Myocyte (in vitro differentiated cells): ENCODE measurements at places on chromosomes 6 and 20. TPM values are rescaled to one million over a fixed set of nuclear protein-coding genes. Genes with fewer than 3 reads are reported as not detected.
A peak's percentile ranks its signal among the peaks of the same experiment; 100 is the strongest.

DNA sequence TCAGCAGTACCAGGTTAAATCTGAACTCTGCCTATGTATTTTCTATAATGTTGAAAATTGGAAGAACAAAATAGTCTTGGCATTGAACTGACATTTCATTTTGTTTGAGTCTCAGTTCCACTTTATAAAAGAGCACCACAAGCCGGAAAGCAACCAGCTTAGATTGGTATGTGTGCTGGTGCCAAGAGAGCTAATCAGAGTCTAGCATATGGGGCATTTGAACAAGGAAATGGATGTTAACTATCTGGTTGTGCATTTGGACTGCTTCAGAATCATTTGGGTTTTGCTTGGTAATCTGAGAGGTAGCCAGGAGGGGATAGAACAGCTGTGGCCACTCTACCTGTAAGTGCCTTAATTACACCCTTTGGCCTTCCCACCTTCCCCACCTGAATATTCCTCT lies 184.8 kb downstream of the GRIK2 start:
- DNase-seq = no peak

DNA sequence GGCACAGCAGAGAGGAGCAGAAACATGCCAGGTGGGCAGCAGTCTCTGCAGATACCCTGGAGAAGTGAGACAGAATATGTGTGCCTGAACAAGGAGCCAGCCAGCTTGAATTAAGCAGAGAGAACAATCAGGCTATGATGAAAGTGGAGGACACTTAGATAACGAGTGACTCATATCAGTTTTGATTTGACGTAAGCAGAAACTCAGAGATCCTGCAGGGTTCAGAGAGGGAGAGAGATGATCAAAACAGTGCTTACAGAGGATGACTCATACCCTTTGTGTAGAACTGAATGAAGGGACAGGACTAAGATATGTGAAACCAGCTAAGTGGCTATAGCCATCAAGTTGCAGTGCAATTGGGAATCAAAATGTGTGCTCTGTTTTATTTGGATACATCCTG lies 300.7 kb downstream of the TENT5A start:
- DNase-seq = peak; percentile 38

DNA sequence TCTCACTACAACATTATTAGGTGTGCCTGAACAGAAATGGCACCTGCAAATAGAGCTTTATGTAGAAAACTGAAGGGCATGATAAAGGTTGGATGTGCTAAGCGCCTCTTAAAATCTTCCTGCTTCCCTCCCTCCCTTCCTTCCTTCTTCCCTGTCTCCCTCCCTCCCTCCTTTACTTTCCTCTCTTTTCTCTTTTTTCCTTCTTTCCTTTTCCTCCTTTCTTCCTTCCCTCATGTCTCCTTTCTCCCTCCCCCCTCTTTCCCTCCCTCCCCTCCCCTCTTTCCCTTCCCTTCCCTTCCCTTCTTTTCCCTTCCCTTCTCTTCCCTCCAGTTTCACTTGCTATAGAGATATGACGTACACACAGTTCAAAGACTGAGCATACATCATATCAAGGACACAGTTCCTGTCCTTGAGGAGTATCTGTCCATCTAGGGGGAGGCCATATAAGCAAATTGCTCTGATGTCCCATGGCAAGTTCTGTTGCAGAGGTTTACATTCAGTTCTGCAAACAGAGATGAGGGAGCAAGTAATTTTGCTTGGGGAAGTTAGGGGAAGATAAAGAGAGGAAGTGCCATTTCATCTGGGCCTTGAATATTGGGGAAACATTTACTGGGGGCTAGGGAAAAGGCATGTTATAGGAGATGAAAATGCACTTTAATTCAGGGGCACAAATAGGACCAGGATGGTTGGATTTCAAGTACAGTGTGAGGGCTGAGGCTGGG lies 79.0 kb upstream of the EEF1E1 start:
- DNase-seq = no peak

Gene OR2J3
- not detected in 2 replicates for total RNA-seq

GRCh38 chr6:148678682-148679081 lies 68.1 kb upstream of the UST start:
- no peak for DNase-seq

Gene C4B
- 3.0 and 6.7 TPM in 2 replicates for total RNA-seq

- DNase-seq = peak; percentile 88
Observed at GRCh38 chr20:19654921-19655320, 103.1 kb upstream of the RIN2 start.

Gene ELOVL4
- 1.9 and 2.2 TPM in 2 replicates for total RNA-seq

Gene CABLES2
- total RNA-seq = 3.8 and 4.4 TPM in 2 replicates
